Fibroblast of skin of scalp (primary cell): ENCODE measurements at places on chromosomes 7 and 10.

DNA sequence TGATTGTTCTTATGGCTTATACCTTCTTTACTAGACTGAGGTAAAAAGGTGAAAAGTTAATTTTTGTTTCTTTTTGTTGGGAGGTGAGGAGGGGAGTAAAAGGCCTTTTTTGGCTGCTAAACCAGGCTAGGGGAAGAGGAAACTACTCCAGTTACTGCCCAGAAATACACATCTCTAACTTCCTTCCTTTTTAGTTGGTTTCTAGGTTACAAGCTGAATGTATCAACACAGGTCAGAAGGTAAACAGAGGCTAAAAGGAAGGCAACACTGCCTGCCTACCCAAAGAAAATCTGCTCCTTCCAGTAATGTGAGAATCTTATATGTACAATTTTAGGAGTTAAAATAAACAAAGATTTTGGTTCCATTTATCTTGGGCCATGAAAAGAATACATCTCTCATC is 140.4 kb downstream of the NRBF2 start:
- no peak for DNase-seq

GRCh38 chr10:48536916-48537890 is 67.7 kb downstream of the ARHGAP22 start:
- no peak for DNase-seq

- DNase-seq: no peak
Observed at GRCh38 chr7:48140001-48140681, 31.1 kb upstream of the ABCA13 start.

- no peak for DNase-seq
Observed at GRCh38 chr7:92589056-92589455, 1.1 kb downstream of the FAM133B start.

- peak; percentile 86 for DNase-seq
Observed at GRCh38 chr7:155951554-155952158, 139.4 kb upstream of the SHH start.
